Fibroblast of the aortic adventitia (primary cell): ENCODE measurements at places on chromosomes 6 and 20. TPM values are rescaled to one million over a fixed set of nuclear protein-coding genes. Genes with fewer than 3 reads are reported as not detected.

Gene EYA2
- total RNA-seq, result 0.57 and 1.6 TPM in 2 replicates

Gene RAET1L
- total RNA-seq, result not detected in 2 replicates

Gene HSPA1A
- total RNA-seq, result 52.8 and 76.9 TPM in 2 replicates

Gene COL11A2
- 0.09 and 0.74 TPM in 2 replicates for total RNA-seq

Gene TBPL1
- 10.9 and 30.2 TPM in 2 replicates for total RNA-seq

Gene ENPP4
- total RNA-seq, result 0.99 and 6.1 TPM in 2 replicates

Gene NCR2
- not detected in 2 replicates for total RNA-seq

Gene RUNX2
- 0.74 and 5.8 TPM in 2 replicates for total RNA-seq

Gene SSTR4
- not detected in 2 replicates for total RNA-seq

Gene DYNLRB1
- 30.0 and 144 TPM in 2 replicates for total RNA-seq

Gene CCDC170
- 0.09 and 0.82 TPM in 2 replicates for total RNA-seq

Gene RSPO3
- 2.5 and 7.9 TPM in 2 replicates for total RNA-seq

Gene ARMH2
- total RNA-seq, result not detected in 2 replicates

Gene GPX6
- not detected in 2 replicates for total RNA-seq

Gene PLCG1
- total RNA-seq, result 38.0 and 56.4 TPM in 2 replicates

Gene PMEPA1
- total RNA-seq, result 1.4 and 1.6 TPM in 2 replicates

Gene NRSN1
- not detected in 2 replicates for total RNA-seq

Gene TMC2
- total RNA-seq, result not detected in 2 replicates

Gene MARCKS
- 122 and 144 TPM in 2 replicates for total RNA-seq
